Activated naive CD4-positive, alpha-beta T cell treated with anti-CD3 and anti-CD28 coated beads for 36 hours (primary cell): ENCODE measurements at places on chromosomes 16 and 17.

- no peak for DNase-seq
Observed at GRCh38 chr17:69999253-69999652, 75.8 kb upstream of the KCNJ16 start.

- DNase-seq = peak; percentile 79
Observed at GRCh38 chr16:4506450-4506849, 30.3 kb downstream of the HMOX2 start.

- DNase-seq = peak; percentile 79
Observed at GRCh38 chr17:58335061-58335731, 6.6 kb upstream of the TSPOAP1 start.

DNA sequence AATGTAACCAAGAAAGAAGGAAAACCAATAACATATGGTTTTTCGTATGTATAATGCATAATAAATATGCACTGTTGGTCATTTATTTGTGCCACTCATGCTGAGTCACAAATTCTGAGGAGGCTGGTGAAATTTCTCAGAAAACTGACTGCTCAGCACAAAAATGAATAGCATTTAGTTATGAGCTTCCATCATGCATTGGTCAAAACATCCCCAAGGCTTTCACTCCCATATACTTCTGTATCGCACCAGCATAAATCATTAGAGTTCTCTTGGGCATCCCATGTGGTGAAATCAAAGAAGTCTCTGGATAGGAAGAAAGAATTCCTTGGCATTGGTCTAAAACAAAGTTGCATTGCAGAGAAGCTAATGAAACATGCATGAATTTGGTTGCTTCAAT is 785.6 kb upstream of the CDH8 start:
- DNase-seq = no peak

DNA sequence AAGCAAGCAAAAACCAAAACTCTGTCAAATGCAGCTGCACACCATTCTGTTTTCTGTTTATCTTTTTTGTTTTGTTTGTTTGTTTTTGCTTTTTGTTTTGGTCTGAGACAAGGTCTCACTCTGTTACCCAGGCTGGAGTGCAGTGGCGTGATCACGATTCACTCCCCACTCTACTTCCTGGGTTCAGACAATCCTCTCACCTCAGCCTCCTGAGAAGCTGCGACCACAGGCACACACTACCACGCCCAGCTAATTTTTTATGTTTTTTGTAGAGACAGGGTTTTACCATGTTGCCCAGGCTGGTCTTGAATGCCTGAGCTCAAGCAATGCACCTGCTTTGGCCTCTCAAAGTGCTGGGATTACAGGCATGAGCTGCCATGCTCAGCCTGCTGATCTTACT is 19.3 kb upstream of the SLFN13 start:
- no peak for DNase-seq

GRCh38 chr17:38556239-38556638 is 49.5 kb downstream of the SRCIN1 start:
- no peak for DNase-seq

DNA sequence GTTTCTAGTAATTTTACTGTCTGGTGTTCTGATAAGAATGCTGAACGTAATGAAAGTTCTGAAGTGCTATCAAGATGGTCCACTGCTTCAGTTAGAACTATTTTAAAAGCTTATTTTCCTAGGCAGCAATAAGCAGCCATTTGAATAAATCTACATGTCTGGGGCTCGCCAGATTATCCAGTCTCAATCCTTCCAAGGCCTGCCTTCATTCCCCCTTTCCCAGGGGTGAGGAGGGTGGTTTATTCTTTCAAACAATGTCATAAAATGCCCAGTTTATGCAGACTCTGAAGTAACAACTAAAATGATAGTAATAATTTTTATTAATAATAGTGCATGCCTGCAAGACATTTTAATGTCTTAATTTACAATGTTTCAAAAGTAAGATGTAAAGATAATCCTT is 2.4 kb downstream of the CDH11 start:
- no peak for DNase-seq

GRCh38 chr17:18117982-18118975 is 9.7 kb downstream of the MYO15A start:
- no peak for DNase-seq

GRCh38 chr17:79997011-79997660 is 38.5 kb downstream of the TBC1D16 start:
- peak; percentile 92 for DNase-seq

DNA sequence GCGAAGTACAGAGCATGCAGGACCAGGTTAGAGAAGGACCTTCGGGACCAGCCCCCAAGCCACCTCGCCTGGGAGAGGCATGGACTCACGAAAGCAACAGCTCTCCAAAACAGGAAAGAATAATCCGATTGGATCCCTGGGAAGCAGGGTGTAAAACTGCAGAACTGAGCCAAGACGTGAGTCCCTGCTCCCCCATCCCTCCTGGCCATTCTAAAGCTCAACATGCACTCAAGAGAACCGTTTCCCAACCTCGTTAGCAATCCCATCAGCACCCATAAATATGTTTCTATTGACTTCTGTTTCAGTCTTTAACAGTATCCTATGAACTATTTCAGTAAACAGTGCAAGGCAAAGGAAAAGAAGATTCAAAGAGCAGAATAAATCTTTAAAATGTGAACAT is 167.0 kb downstream of the COPRS start:
- no peak for DNase-seq

DNA sequence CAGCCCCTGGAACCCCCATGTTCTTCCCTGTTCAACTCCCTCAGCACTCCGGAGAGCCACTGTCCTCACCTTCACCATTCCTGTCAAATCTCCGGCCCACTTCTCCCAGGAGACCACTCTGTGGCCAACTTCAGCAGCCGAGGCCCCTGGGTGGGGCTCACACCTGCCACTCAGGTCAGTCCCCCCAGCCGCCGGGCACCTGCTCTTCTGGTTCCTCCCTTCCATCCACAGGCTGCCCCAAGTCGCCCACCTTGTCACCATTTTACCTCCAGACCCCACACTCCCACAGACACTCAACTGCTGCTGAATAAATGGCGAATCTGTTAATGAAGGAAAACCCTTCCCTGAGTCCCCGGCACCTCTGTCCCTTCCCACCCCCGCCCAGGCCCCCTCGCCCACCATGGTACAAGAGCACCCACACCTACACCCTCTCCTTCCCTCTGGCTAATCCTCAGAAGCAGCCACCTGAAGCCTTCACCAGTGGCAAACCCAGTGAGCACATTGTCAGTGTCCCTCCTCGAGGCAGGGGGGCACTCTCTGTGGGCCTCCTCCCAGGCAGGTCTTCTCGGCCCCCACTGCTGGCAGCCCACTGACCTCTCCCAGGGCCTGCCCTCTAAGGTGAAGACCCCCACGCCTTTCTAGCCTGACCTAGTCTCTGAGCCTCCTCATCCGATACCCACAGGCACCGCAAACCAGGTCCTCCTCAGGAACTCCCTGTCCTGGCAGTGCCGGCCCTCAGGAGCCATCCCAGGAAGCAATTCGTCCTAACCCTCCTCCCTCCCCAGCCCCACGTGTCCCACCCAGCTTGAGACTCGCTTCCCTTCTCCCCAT is 8.2 kb downstream of the CANT1 start:
- no peak for DNase-seq
